ENCODE measurements at places on chromosomes 3 and 15. TPM values are rescaled to one million over a fixed set of nuclear protein-coding genes. Genes with fewer than 3 reads are reported as not detected.
A peak's percentile ranks its signal among the peaks of the same experiment; 100 is the strongest.

DNA sequence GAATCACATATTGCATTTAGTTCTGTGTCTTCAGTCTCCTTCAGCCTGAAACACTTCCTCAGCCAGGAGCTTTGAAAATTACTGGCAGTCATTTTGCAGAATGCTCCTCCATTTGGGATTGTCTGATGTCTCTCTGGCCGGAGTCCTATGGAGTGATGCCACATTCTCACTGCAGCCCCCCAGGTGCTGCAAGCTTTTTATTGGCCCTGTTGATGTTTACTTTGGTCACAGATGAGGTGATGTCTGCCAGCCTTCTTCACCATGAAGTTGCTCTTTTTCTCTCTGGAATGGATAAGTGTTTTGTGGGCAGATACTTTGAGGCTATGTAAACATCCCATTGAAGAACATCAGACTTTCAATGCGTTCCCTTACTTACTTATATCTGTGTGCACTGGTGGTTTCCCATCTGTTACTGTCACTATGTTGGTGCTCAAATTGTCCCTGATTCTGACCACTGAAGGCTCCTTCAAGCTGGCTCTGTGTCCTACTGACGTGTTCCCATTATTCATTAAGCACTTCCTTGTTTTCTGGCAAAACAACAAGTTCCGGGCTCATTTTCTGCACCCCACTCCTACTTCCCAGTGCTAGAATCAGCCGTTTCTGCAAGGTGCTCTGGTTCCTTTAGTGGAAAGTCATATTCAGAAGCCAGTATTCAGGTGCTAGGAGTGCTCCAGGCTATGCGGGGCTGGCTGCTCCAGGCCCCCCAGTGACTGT, 1.4 kb upstream of the CLEC3B start:
- DNase-seq = no peak

RASL12 gene
- total RNA-seq = 0.39 TPM

DNA sequence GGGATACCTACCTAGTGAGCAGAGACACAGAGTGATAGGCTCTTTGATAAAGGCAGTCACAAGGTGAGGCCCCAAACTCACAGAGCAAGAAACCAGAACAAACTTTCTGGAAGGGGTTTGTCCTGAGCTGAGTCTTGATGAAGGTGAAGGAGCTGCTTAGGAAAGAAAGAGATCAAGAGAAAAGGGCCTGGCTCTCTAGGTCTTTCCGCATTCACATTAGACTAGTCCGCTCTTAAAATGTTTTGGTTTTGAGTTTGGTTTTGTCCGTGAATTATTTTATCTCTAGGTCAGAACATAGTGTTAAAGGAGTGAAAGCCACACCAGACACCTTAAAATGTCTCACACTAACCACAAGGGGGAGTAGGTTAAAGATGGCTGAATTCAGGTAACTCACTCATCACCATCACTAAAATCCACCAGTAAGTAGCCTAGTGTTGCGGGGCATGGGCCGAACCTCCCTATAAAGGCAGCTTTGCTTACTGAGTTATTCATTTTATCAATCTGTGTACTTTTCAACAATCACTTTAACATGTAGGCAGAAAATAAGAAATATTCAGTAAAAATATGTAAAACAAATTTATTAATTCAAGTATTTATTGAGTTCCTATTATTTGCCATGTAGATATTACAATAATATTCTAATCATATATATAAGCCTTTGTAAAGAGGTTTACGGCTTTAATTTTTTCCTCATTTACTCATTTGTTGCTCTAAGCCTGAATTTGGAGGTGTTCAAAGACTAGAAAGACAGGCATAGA, 121.5 kb upstream of the TSC22D2 start:
- DNase-seq = peak; percentile 56

TFDP2 gene
- 37.5 TPM for total RNA-seq

- DNase-seq = no peak
These were observed 70.8 kb downstream of the EFCAB12 start for GRCh38 chr3:129357616-129358015.

DNA sequence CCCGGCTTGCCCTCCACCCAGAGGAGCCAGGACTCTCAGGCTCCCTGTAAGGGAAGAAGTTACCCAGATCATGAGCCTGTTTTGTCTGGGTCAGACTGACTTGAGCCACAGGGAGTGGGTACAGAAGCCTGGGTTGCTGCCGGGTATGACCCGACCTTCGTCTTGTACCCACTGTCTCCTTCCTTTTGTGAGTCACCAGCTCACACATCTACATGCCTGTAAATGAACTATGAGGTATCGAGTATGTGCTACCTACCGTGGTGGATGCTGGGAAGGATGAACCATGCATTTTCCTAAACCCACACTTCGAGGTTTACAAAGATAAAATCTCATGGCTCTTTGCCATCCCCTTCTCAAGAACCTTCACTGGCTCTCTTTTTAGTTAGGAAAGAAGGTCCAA, 56.9 kb downstream of the CACNA1D start:
- DNase-seq = peak; percentile 23

C3orf52 gene
- 7.4 TPM for total RNA-seq

DNA sequence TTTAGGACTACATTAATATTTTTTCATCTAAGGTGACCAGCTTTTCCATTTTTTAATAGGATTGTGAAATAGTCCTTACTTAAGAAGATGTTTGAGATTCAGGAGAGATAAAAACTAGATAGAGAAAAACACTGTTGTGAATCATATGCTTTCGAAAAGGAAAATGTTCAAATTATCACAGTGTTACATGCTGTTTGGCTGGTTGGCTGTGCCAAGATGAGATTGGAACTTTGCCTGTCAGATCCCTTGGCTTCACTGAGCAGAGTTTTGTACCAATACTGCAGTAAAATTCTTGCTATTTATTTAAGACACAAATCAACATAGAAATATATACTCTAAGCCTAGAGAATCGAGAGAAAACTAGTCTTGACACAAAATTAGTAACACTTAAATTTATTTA, 117.2 kb downstream of the OXSM start:
- DNase-seq = no peak

DNA sequence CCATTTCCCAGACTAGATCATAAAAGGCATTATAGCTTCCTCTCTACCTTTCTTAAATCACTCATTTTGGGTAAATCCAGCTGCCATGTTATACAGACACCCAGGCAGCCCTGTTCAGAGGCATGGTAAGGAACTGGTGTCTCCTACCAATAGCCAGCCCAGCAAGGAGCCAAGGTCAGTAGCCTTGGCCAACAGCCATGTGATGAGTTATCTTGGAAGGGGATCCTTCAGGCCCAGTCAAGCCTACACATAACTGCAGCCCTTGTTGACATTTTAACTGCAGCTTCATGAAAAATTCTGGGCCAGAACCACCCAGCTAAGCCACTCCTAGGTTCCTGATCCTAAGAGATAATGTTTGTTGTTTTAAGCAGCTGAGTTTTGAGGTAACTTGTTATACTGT, 29.0 kb upstream of the ZMAT3 start:
- DNase-seq = peak; percentile 79

SLC2A2 gene
- total RNA-seq = not detected

GRCh38 chr15:45873781-45874180, 239.0 kb downstream of the SQOR start:
- DNase-seq = peak; percentile 96

DNA sequence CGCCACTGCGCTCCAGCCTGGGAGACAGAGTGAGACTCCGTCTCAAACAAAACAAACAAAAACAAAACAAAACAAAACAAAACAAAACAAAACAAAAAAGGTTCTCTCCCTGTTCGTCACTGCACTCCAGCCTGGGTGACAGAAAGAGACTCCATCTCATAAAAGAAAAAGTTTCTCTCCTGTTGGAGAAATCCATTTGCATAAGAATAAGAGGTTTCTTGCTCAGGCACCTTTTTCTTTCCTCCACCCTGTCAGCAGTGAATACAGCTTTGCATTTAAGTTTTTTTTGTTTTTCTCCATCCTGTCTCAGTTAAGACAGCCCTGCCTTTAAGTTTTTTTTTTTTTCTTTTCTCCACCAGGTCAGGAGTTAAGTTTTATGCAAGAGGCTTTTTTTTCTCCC, 109.5 kb downstream of the DPH6 start:
- DNase-seq = no peak
